ENCODE measurements at places on chromosomes 12 and 14.

DNA sequence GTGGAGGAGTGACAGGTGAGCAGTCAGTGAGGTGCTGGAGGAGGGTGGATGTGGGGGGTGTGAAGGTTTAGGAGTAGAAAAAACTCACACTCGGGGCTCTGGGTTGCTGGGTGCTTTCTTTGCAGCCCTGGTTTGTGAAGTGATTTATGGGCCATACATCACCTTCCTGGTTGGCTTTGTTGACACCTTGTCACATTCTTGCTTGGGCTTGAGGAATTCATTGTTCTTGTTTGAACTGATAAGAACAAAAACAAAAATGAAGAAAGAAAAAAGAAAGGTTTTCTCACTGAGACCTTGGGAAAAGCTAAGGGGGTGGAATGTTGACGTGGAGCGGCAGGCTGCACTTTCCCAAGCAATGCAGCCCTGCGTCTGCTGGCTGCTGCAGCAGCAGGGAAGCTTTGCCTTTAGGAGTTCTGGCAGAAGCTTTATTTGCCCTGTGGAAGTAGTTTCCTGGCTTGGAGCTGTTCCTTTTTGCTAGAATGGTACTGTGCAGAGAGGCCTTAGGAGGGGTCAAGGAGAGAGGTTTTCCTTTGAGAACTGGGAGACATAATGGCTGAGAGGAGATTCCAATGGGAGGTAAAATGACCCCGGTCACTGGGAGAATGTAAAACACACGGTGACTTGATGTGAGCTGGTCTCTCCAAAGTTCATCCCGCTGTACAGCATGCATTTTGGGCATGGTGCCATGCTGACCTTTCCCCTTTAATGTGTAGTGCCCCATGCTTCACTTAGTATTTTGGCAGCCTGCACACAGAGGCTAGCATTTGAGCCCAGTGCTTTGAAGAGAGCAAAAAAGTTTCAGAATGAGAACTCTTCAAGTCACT is 52.8 kb downstream of the HMGA2 start:
- no peak for DNase-seq

GRCh38 chr12:25585021-25585523 is 32.0 kb upstream of the LMNTD1 start:
- DNase-seq = peak; percentile 74

DNA sequence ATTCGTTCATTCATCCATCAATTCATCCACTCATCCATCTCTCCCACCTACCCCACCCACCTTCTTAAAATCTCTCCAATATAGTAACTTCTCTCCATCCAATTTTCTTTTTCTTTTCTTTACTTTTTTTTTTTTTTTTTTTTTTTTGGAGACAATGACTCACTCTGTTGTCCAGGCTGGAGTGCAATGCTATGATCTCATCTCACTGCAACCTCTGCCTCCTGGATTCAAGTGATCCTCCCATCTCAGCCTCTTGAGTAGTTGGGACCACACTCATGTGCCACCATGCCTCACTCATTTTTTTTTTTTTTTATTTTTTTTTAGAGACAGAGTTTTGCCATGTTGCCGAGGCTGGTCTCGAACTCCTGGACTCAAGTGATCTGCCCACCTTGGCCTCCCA is 118.4 kb downstream of the SUDS3 start:
- DNase-seq = no peak

DNA sequence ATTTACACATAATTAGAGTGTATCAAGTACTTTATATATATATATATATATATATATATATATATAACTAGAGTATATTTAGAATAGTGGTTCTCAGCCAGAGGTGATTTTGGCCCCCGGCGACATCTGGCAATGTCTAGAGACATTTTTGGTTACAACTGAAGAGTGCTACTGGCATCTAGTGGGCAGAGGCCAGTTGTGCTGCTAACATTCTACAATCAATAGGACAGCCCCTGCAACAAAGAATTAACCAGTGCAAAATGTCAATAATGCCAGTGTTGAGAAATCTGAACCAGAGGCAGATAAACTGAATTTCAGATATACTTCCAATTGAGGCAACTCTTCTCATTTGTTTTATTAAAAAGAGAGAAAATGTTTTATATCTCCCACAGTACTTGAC is 8.9 kb downstream of the GTF2A1 start:
- DNase-seq = no peak

DNA sequence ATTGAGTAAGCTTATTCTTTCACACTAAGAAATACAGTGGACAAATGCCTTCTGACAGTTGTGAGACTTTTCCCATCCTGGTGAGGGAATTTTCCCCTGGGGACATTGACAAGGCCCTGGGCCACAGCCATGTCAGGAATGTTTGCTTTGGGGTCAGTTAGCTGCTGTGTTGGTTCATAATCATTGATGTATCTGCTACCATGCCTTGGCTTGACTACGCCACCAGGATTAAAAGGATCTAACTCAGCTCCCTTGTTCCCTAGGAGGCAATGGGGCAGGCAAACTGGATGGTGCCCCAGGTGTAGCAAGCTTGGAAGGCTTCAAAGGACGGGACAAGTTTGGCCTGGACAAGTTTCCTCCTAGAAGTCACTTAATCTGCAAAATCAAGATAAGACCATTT is 3.1 kb upstream of the CCDC88C start:
- DNase-seq = no peak

GRCh38 chr12:6692888-6693287 is 3.7 kb upstream of the ZNF384 start:
- no peak for DNase-seq

- DNase-seq = no peak
Measured at GRCh38 chr12:112179916-112180315, 54.6 kb downstream of the TRAFD1 start.

DNA sequence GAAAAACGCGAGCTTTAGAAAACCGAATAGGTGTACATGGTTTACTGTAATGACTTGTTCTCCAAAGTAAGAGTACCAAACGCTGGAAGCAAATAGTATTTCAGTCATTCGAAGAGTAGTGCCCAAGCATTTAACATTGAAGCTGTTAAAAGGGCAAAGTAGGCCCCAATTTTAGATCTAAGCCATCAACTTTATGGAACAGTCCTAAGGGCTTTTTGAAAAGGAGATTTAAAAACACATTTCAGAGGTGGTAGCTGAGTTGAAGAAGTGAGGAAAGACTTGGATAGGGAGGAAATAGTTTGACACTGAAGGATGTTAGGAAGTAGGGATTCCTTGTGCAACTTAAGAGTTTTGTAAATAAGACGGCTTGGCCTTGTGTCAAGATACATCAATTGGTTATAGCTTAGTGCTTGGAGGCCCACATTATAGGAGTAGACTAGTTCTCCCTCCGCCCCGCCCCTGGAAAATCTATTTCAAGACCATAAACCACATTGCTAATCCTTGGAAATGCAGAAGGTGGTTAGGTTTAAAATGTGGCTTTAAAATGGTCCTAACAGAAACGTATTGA is 783 bp upstream of the TUBA1B start:
- DNase-seq = no peak

DNA sequence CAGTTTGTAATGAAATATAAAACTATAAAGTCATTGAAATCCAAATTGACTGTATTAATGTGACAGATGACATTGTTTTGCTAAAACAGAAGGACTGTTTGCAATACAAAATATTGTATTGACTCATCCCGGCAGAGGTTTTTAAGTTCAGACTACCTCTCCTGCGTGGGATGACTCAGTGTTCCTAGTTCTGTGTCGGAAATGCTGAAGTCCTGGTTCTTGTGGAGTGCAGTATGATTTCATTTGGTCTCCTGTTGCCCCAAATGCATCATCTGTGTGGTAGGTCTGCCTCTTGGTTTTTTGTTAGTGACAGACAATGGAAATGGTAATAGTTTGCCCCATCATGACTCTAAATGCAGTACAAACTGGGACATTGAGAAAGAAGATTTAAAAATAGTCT is 27.8 kb downstream of the PELI2 start:
- peak; percentile 23 for DNase-seq

DNA sequence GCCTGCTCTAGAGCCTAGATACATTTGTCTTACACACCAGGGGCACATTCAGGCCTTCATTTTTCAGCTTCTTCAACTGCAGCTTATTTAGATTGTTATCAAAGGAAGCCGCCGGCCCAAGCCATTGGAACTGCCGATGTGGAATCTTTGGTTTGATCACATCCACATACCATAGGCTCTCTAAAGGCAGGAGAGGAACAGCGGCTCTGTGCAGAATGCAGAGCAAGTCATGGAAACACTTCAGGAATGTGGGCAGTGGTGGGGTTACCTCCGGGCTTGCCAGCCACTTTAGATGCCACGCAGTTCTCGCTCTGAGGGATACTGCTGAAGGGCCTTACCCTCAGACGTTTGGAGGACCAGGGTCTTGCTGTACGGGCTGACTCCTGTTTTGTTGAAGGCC is 53.4 kb upstream of the PYGL start:
- DNase-seq = no peak

DNA sequence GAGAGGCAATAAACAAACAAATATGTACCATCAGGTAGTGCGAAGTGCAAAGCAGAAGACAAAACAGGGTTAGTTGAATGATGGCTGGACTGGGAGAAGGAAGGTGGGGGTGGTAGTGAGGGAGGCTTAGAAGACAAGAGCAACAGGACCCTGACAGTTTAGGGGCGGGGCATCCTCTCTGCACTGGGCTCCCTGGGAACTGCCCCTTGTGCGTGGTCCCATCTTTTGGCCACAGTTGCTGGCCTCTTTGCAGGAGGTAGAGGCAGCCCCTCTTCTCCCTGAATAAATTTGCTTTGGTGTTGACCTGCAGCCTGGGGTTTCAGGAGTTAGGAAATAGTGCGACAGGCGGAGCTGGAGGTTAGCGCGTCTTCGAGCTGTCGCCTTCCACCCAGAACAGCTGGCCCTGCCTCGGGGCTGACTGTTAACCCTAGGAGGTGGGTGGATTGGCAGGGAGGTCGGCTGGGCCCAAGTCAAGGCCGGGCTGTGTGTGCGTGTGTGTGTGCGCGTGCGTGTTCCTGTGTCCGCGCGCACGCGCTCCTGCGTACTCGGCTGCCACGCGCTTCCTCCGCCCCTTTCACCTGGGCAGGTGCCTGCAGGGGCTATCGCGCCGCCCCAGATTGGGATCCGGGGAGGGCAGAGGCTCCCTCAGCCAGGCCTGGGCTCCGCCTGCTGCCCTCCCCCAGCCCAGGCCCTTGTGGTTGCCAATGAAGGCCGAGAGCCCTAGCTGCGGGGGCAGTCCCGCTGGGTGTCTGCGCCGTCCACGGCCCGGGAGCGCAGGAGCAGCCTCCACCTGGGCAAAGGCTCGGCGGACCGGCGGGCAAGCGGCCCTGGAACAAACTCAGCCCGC is 180.8 kb downstream of the ADCK1 start:
- peak; percentile 33 for DNase-seq

GRCh38 chr12:51321882-51322281 is 2.1 kb downstream of the BIN2 start:
- no peak for DNase-seq
